ENCODE measurements at places on chromosomes 7 and 10.

- no peak for DNase-seq
Observed at GRCh38 chr7:158944950-158945349, 88.6 kb downstream of the DYNC2I1 start.

DNA sequence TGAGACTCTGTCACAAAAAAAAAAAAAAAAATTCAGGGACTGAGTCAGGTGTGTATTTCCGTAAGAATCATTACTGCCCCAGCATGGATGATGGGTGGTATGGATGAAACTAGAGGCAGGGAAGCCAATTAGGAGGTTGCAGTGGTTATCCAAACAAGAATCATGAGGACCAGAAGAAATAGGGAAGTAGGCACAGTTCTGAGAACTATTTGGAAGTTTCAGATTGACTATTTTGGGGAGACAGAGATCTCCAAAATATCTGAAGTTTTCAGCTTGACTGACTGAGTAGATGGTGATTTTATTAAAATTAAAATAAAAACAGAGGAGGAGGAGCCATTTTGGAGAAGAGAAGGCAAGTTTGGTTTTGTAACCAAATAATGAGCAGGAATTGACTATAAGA is 119.4 kb upstream of the NRBF2 start:
- DNase-seq = no peak

- DNase-seq = no peak
Observed at GRCh38 chr7:110856704-110857103, 234.2 kb upstream of the LRRN3 start.

- no peak for DNase-seq
Observed at GRCh38 chr7:123784263-123784662, 35.5 kb upstream of the WASL start.

- no peak for DNase-seq
Observed at GRCh38 chr7:27200761-27201579, 1.1 kb upstream of the HOXA13 start.

DNA sequence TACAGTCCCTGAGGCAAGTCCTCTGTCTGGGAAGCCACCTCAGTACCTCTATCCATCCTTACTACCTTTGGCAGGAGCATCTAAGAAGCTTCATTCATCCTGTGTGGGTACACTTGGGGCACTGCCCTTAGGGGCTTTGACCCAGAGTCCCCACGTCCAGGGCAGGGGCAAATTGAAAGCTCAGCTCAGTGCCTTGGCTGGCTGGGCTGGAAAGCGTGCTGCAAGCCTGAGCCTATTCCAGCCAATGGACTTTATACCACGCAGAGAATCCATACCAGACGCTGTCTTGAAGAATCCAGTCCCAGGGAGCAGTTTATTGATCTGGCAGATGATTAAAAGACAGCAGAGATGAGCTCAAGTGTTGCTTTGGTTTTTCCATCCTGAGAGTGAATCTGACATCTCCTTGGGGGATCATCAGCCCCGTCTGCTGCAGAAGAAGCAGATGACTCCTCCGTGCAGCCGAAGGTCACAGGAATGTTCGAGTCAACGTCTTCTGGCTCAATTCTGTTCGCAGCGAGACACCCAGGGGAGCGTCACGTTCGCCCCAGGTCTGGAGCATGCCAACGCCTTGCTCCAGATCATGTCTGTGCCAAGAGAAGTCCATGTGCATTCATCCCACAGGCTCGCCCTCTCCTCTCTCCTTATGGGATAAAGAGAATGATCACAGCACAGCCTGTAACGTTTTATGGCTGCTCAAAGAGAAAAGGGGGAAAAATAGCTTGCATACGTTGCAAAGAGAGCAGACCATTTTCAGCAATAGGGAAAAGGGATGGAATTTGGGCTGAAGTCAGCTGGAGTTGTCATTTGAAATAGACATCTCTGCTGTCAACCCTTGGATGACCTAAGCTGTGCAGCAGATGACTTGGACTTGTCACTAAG is 35.8 kb upstream of the LYZL1 start:
- no peak for DNase-seq

DNA sequence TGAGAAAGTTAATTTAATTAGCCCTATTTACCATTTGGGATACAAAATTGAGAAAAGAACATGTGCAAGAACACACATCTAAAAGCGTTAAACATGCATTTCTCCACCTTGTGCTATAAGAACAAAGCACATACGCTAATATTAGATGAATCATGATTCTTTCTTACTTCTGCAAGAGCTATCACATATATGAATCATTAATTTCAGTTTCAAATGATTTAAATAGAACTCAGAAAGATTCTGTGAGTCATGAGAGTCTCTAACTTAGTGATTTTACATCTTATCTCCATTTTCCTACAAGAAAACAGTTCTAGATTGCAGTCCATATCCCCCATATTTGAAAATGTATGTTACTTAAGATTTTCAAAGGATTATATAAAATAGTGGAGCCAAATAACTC is 173.9 kb downstream of the RNLS start:
- DNase-seq = no peak

GRCh38 chr7:1919539-1920265 is 249.6 kb downstream of the ELFN1 start:
- DNase-seq = peak; percentile 62

DNA sequence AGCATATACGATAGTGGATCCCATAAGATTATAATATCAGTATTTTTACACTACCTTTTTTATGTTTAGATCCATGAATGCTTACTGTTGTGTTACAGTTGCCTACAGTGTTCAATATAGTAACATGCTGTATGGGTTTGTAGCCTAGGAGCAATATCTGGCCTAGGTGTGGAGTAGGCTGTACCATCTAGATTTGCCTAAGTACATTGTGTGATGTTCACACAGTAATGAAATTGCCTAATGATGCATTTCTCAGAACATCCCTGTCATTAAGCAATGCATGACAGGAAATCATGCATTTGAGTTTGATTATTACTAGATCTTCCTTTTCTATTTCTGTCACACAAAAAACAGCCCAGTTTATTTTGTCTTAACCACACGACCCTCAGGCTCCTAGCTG is 14.5 kb downstream of the CBX3 start:
- no peak for DNase-seq

DNA sequence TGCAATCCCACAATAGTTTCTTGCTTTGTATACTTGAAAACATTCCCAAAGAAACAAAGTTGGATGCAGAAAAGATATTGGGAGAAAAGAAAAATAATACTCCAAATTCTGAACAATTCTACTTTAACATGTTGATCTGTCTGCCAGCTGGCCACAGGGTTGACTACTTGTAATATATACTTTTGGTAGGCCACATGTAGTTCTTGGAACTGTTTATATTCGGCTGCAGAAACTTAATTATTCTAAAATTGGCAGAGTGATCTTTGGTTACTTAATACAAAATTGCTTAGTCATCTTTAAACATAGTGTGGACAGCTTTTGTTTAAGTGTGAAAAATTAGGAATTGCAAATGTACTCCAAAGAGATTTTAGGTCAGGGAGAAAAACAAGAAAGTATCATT is 76.0 kb downstream of the CALD1 start:
- DNase-seq = no peak

GRCh38 chr7:143012409-143012808 is 14.5 kb downstream of the OR9A2 start:
- DNase-seq = no peak

DNA sequence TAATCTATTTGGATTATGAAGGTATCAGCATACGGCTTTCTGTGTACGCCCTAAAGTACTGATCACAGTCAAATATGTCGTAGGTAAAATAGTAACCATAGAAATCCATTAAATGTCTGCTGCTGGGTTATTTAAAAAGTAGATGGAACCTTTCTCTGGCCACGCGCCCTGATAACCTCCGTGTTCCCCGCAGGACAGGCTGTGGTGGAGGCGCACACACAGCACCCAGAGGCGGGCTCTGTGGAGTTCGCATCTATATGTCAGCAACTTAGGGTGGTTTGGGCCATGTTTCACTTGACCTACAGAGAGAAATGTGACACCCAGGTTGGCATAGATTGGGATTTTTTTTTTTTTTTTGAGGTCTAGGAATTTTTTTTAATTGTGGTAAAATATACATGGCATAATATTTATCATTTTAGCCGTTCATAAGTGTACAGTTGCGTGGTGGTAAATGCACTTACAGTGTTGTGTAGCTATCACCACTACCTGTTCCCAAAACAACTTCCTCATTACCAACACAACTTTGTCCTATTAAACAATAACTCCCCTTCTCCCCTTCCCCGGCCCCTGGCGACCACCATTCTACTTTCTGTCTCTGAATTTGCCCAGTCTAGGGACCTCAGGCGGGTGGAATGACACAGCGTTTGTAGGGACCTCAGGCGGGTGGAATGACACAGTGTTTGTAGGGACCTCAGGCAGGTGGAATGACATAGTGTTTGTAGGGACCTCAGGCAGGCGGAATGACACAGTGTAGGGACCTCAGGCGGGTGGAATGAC is 15.4 kb downstream of the PPP2R2D start:
- DNase-seq = no peak

DNA sequence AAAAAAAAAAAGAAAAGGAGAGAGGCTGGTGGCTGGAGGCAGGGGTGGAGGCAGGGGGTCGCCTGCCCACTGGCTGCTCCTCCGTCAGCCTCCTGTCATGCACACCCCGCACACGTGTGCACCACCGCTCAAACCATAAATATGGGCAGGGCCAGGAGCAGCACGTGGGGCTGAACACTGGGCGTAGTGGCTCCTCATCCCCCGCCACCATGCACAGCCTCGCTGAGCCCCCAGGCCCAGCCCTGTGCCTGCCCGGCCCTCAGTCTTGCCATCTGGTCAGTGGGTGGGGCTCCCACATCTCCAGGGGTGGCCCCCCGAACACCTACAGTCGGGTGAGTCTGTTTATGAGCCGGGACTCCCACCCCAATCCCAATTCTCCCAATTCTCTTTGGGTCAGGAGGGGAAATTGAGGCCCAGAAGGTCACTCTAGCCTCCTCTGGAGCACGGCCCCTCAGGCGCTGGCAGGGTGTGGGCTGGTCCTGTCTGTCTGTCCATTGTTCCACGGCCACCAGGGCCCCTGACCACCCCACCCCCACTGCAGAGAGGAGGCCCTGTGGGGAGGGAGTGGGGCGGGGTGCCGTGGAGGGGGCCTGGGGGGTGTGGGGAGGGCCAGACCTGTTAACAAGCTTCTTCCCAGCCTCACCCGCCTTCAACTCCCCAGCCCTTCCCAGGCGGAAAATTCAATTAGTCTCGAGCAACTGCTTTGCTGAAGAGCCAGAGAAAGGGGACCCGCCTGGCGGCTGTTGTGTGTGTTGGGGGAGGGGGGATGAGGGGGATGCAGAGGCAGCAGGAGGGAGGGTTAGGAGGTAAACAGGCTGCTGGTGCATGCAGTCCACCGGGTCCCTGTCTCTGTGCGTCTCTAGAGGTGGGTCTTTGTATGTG is 19.5 kb upstream of the GRIFIN start:
- no peak for DNase-seq

DNA sequence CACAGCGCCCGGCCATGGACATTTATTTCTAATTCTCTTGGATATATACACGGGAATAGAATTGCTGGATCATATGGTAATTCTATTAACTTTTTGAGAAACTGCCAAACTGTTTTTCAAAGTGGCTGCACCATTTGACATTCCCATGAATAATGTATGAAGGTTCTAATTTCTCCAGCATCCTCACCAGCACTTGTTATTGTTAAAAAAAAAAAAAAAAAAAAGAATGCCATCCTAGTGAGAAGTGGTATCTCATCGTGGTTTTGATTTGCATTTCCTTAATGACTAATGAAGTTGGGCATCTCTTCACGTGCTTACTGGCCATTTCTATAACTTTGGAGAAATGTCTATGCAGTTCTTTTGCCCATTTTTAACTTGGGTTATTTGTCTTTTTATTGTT is 13.5 kb downstream of the CNNM2 start:
- DNase-seq = no peak

DNA sequence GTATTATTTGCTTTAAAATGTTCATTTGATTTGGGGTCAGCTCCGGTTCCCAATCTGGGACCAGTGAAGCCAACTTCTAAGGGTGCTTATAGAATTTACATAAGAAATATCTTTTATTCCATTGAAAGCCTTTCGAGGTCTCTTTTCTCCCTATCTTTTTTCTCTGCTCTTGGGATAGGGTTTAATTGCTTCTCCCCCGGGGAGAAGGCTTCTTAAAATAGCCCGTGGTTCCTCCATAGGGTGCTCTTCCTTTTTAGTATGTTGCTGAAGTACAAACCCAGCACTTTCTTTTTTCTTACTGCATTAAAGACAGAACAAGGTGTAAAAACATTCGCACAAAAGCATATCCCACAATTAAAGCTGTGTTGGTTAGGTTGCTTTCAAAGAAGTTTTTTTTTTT is 107.5 kb downstream of the POU6F2 start:
- no peak for DNase-seq

GRCh38 chr7:152869677-152870051 is 110.1 kb downstream of the ACTR3B start:
- DNase-seq = no peak

- no peak for DNase-seq
Observed at GRCh38 chr7:155619634-155620271, 24.7 kb upstream of the RBM33 start.

DNA sequence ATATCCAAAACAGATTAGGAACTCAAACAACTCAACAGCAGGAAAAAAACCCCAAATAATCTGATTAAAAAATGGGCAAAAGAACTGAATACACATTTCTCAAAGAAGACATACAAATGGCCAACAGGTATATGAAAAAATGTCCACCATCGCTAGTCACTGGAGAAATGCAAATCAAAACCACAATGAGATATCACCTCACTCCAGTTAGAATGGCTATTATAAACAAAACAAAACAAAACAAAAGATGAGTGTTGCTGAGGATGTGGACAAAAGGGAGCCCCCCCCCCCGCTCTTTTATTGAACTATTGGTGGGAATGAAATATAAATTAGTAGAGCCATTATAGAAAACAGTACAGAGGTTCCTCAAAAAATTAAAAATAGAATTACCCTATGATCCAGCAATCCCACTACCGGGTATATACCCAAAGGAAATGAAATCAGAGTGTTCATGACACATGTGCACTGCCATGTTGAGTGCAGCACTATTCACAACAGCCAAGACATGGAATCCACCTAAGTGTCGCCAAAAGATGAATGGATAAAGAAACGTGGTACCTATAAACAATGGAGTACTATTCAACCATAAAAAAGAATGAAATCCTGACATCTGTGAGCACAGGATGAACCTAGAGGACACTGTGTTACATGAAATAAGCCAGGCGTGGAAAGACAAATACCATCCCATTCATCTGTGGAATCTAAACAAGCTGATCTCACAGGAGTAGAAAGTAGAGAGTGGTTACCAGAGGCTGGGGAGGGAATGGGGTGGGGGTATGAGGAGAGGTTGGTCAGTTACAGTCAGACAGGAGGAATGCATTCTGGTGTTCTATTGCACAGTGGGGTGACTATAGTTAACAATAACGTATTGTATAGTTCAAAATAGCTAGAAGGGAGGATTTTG is 78.1 kb upstream of the RHEB start:
- no peak for DNase-seq

- DNase-seq = no peak
Observed at GRCh38 chr10:131216681-131217230, 94.8 kb downstream of the TCERG1L start.

GRCh38 chr10:132006966-132007365 is 25.2 kb upstream of the BNIP3 start:
- DNase-seq = no peak

DNA sequence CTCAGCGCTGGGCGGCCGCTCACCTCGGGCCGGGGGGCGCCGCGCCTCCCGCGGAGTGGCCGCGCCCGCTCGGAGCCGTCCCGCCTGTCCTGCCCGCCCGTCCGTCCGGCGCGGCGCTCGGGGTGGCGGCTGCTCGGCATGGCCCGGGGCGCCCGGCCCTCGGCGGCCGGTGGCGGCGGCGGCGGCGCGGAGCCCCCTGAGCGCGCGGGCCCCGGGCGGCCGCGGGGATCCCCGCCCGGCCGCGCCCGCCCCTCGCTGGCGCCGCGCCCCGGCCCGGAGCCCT is 338 bp downstream of the SDK1 start:
- no peak for DNase-seq

- DNase-seq = no peak
Observed at GRCh38 chr7:22697876-22698606, 29.0 kb upstream of the IL6 start.

Data from liver (tissue), 10 donors.